ENCODE measurements at places on chromosomes 6 and 20.

- DNase-seq, result no peak
These were observed 47.8 kb downstream of the GFOD1 start for GRCh38 chr6:13439644-13440043.

GRCh38 chr6:118677193-118677592, 25.8 kb upstream of the CEP85L start:
- no peak for DNase-seq

DNA sequence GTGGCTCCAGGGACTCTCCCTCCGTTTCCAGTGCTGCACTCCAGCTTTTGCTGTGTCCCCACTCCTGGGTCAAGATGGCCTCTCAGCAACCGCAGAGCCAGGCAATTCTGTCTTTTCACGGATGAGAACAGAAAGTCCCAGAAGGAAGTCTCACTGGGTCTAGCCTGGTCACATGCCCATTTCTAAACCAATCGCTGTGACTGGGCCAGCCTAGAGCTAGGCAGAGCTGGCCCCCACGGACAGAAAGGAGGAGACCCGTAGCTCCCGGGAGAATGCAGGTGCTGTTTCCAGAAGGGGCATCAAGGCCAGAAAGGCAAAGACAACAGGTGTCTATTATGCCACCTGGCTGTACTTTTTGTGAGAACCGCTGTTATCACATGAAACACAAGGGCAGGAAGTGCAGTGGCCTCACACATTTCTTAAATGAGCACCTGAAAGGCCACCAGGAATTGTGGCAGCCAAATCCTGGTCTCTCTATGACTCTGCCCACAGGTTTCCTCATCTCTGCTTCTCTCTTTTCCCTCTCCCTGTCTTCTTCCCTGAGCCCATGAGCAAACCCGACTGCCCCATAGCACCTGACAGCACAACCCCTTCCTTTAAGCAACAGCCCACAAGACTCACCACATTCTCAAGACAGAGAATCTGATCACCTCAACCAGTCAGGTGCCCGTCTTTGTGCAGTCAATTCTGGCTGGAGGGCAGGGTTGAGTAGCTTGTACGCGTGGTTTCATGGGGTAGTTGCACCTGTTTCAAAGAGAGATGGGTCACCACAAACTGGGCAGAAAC, 37.1 kb upstream of the B4GALT5 start:
- DNase-seq, result no peak

GRCh38 chr20:25071734-25072133, 10.2 kb downstream of the VSX1 start:
- peak; percentile 21 for DNase-seq

DNA sequence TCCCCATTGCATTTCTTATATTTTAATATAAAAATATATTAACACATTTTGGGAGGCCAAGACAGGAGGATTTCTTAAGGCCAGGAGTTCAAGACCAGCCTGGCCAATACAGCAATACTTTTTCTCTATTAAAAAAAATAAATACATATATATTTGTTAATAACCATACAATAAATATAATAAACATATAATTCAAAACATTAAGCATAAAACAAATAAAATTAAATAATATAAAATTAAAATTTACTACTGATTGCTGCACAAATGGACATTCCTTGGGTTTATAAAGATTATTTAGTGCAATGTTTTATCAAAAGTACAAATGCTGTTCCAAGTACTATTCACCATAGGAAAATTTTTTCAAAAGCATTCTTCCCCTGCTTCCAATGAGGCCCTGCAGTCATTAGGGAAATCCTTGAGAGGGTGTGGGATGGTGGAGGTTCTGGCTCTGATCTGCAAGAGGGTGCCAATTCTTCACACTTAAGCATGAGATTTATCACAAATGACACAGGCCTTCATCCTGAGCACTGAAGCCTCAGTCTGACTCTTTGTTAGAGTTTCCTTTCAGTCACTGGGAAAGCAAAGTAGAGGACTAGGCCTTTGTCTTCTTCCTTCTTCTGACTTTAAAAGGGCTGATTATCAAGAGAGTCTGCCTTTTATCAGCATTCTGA, 596.7 kb downstream of the EPM2A start:
- no peak for DNase-seq

DNA sequence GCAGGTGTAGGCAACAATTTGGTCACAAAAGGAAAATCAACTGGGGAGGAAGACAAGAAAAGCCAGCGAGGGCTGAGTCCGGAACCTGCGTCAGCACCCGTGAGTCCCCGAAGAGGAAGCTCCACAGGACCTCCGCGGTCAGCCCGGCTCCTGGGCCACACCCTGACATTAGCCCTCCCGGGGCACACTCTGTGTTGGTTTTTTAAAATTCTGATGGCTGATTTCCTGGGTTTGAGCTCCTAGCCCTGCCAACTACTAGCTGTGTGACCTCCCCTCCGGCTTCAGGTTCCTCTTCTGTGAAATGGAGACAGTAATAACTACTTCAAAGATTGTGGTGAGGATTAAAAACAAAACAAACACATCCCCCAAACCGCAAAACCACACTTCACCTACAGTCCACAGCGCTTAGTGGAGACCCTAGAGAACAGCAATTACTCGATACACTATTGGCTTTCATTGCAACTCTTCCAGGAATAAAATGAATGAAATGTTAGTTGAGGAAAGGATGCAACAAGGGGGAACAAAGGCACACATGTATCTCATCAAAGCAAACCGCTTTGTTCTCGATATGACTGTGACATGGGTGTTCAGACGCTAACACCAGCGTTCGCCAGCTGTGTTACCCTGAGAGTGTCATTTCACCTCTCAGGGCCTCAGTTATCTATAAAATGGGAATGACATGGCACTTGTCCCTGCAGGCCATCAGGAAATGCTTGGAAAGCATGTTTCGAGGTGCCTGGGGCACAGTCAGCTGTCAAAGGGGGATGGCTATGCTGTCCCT, 985 bp downstream of the ZBP1 start:
- DNase-seq, result peak; percentile 38

DNA sequence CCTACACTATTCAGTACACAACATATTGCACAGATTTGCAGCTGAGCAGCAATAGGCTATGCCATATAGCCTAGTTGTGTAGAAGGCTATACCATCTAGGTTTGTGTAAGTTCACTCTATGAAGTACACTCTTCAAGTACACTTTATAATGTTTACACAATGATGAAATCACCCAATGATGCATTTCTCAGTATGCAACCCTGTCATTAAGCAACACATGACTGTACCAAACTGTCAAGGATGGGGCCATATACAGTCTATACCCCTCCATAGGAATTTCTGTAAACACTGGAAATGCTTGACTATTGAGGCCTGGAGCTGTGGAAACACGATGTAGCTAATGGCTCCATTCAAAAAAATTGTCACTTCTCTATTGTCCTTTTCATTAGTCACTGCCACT, 535.4 kb downstream of the EPM2A start:
- no peak for DNase-seq

GRCh38 chr6:109121411-109121810, 26.1 kb downstream of the CEP57L1 start:
- no peak for DNase-seq

- DNase-seq, result no peak
These were observed 60.3 kb downstream of the RSPO3 start for GRCh38 chr6:127178746-127179145.

DNA sequence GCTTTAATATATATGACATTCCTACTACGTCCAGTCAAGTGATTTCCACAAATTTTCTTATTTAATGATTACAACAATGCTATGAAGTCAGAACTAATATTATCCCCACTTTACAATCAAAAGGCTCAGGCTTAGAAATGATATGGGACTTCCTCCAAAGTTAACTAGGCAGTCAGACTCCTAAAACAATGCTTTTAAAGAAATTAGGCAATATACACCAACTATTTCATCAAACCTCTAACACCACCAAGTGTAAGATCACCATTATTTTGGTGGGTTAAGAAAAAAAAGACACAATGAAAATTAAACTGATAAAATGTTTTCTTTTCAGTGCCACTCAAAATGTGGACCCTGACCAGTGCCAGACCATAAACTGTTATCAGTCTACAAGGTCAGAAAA, 256.1 kb upstream of the RUNX2 start:
- no peak for DNase-seq

DNA sequence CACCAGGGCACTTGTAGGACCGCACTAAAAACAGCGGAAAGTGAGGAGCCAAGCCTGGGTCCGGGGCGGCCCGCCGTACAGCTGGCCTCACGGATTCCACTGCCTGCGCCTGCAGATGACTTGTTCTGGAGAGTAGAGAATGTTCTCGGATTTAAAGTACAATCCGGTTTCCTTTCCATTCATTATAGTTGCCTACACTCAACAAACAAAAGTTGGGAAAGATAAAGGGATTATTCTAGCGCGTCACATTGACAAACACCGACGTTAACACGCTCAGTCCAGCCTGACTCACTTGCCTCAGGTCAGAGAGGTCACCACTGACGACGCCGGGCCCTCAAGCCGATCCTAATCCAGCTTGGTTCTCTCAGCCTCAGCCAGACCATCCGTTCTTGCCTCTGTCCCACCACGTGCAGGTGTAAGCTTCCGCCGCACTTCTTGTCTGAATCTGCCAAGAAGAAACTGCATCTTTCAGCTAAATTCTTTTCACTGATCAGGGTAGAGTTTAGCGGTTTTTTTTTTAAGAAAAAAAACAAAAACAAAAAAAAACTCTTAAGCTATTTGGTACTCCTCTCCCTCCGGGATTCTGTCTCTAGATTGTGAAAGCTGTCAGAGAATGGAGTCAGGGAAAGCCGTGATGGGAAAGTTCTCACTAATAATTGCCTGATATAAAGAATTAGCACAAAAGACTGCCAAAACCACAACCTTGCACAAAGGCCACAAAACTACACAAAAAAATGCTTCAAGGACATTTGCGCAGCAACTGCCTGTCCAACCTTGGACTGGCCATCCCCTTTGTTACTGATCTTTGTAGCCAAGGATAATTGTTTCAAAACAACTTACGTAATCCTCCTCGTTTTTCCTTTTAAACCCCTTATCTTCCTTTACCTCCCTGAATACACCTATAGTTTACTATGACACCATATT, 1.1 kb upstream of the PHF10 start:
- DNase-seq, result peak; percentile 83

DNA sequence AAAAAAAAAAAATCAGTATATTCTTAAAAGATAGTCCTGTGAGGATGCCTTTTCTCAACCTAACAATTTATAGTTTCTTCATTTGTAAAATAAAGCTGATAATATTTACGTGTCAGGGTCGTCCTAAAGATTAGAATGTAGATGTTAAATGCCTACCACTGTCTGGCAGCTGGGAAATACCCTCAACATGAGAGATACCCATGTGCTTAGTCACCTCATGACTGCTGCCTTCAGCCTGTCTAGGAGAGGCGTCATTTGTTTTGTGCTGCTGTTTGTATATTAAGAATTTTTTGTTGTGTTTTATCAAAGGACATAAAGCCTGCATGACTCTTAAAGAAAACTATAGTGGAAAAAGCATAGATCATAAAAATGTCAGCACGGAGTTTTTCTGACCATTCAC, 9.5 kb downstream of the FAM120B start:
- no peak for DNase-seq

DNA sequence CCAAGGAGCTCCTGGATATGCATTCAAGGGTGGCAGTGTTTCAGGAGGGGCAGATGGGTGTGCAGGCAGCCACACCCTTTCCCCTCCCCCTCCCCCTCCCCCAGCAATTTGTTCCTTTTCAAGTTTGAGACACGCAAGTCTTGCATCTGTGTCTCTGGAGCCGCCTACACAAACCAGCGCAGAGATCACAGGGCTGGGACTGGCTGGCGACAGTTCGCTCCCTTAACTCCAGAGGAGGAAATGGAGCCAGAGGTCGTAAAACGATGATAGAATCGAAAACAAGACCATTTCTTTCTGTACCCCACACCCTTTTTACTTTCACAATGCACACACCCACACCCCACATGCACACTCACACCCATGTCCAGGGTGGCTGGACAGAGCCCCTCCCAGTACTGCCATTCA, 163.1 kb downstream of the LY86 start:
- DNase-seq, result no peak

- no peak for DNase-seq
These were observed 247.8 kb upstream of the TCF21 start for GRCh38 chr6:133641104-133641503.

DNA sequence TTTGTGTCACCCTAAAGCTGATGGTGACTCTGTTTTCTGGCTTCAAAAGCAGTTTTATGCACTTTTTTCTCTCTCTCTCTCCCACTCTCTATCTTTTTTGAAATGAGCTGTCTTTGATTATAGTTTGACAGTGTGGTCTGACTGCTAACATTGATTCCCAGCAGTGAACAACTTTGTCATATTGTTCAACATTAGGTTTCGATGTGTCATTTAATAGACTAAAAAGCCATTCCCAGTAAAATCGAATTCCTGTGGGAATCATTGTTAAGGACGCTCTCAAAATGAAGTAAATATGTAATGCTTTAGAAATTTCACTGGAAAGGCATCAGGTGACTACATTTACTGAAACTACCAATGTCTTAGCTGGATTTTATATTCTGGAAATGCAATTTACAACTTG, 69.9 kb upstream of the FLRT3 start:
- DNase-seq, result no peak

GRCh38 chr20:62368976-62369814, 2.1 kb upstream of the LAMA5 start:
- peak; percentile 79 for DNase-seq

- peak; percentile 83 for DNase-seq
These were observed 44.1 kb downstream of the NHSL1 start for GRCh38 chr6:138454981-138455706.

DNA sequence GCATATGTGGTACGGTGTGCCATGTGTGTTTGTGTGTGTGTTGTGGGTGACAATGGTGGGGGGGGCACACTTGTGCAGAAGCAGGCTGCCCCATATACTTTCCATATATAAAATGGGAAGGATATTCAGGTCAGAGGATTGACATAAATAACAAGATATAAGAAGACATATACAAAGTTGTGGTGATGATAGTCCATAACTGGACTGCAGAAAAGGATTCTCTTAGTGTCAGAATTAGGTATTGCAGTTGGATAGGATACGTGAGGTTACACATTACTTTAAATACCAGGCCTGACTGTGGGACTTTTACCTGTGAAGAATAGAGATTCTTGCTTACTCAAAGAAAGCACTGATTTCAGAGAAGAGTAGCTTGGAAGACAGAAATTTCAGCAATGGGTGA, 1260.3 kb downstream of the EPHA7 start:
- no peak for DNase-seq

DNA sequence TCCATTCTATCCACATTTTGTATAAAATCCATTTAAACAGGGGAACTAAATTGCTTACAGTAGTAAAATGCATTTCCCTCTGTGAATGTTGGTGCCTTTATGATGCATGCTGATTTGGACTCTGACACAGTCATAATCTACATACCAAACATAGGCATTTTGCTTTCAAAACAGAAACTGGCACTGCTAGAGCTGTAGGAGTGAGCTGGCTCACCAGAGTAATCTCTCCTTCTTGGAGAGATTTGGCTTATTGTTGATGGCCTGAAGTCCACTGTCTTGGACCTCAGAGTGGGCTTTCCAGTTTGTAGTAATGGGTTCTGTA, 363.2 kb upstream of the FLRT3 start:
- DNase-seq, result no peak

DNA sequence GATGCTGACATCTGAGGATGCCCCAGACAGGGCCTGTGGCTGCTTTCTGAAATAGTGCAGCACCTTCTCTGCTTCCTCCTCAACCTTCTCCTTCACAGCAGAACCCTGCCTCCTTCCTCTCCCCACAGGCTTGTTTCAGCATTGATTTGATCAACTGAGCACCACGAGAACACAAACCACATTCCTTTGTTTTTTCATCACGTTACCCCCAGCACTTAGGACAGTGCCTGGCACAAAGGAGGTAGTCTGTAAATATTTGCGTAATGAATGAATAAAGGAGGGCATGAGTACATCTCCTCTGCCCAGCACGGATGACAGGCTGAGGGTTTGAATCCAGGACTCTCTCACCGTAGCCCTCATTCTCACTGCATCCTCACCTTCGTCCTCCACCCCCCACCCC, 21.3 kb upstream of the WFDC2 start:
- no peak for DNase-seq

- DNase-seq, result no peak
These were observed 19.9 kb downstream of the JARID2 start for GRCh38 chr6:15265787-15266186.

Data from stomach (tissue), 19 donors.